ENCODE measurements at places on chromosomes 2 and 18. TPM values are rescaled to one million over a fixed set of nuclear protein-coding genes. Genes with fewer than 3 reads are reported as not detected.

PRSS56 gene
- total RNA-seq: 0.38 TPM

SRBD1 gene
- 38.0 TPM for total RNA-seq

SLC40A1 gene
- 48.3 TPM for total RNA-seq

- H3K27me3 ChIP-seq: no peaks in the 10 kb centered on the region
- H3K4me1 ChIP-seq: no peaks in the 10 kb centered on the region
- no peak overlapping the region for H3K4me3 ChIP-seq
- no peak for DNase-seq
- no peaks in the 10 kb centered on the region for H3K36me3 ChIP-seq
- H3K27ac ChIP-seq: no peak overlapping the region
Measured at GRCh38 chr2:37555457-37555856, 116.0 kb downstream of the CDC42EP3 start.

- no peaks in the 10 kb centered on the region for H3K27me3 ChIP-seq
- no peaks in the 10 kb centered on the region for H3K4me1 ChIP-seq
- no peak overlapping the region for H3K27ac ChIP-seq
- H3K36me3 ChIP-seq: no peaks in the 10 kb centered on the region
Measured at GRCh38 chr2:44612276-44612675, 250.5 kb downstream of the CAMKMT start.

GCKR gene
- total RNA-seq: not detected

Measured in SJCRH30 (cell line).